ENCODE measurements at places on chromosomes 16 and 17. TPM values are rescaled to one million over a fixed set of nuclear protein-coding genes. Genes with fewer than 3 reads are reported as not detected.

Gene SEZ6L2
- 2.4 TPM for total RNA-seq

Gene PRSS21
- total RNA-seq: not detected

Gene DNAAF8
- 0.38 TPM for total RNA-seq

Gene NTN3
- total RNA-seq: 1.1 TPM

Gene CPD
- 37.1 TPM for total RNA-seq

Gene CACNA1H
- total RNA-seq: 6.0 TPM

Gene ATP2A1
- 0.75 TPM for total RNA-seq

Gene DLX4
- 0.12 TPM for total RNA-seq

Gene KRT33B
- total RNA-seq: not detected

Gene RNF222
- total RNA-seq: not detected

Gene CD300E
- total RNA-seq: 0.94 TPM

Gene CD300A
- total RNA-seq: 5.6 TPM

Gene GPR179
- not detected for total RNA-seq

Gene TMEM11
- 26.8 TPM for total RNA-seq

Gene FBXW10B
- 0.47 TPM for total RNA-seq

Gene ANKS4B
- not detected for total RNA-seq

Gene C1QTNF1
- total RNA-seq: 477 TPM

Gene POLR2A
- total RNA-seq: 41.9 TPM

Gene KRTAP4-1
- total RNA-seq: not detected

Gene NLGN2
- 15.7 TPM for total RNA-seq

Gene TBC1D3D
- total RNA-seq: not detected

Gene NPIPA5
- 18.5 TPM for total RNA-seq

Gene EFCAB5
- not detected for total RNA-seq

Gene TPSD1
- total RNA-seq: not detected

Gene OR1F1
- not detected for total RNA-seq

Gene UMOD
- not detected for total RNA-seq

Gene IL34
- total RNA-seq: 0.95 TPM

Gene TLCD2
- 2.4 TPM for total RNA-seq

Gene TMEM88
- total RNA-seq: 9.0 TPM

Gene DNAJA3
- total RNA-seq: 40.4 TPM

Gene TBKBP1
- 25.2 TPM for total RNA-seq

Gene SPATA2L
- total RNA-seq: 3.5 TPM

Gene GRIN2A
- total RNA-seq: 7.6 TPM

Gene MT1X
- total RNA-seq: 367 TPM

Gene SLC6A2
- total RNA-seq: not detected

Gene KRTAP1-4
- not detected for total RNA-seq

Data from right cardiac atrium (tissue), 5 donors.